ENCODE measurements at places on chromosomes 12 and 14.

GRCh38 chr12:47894068-47894467 lies 10.7 kb downstream of the VDR start:
- DNase-seq: no peak

- DNase-seq: no peak
These were observed 31.1 kb downstream of the IRF2BPL start for GRCh38 chr14:76997257-76997970.

GRCh38 chr12:50074936-50075807 lies 10.0 kb upstream of the SMARCD1 start:
- peak; percentile 87 for DNase-seq

DNA sequence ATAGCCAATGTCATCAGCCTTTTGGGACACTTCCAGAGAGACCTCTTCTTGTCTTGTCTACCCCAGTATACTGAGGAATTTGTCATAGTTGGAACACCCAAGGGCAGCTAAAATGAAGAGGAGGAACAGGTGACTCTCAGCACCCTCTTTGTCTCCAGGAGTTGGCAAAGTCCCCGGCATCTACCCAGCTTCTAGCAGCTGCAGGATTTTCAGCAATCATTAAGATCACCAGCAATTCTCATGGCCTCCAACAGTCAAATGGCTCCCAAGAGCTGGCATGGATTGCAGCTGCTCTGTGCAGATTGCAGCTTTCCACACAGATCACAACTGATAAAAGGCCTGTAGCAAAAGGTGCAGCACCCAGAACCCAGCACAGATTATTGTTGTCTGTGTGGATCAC lies 32.9 kb downstream of the RERGL start:
- no peak for DNase-seq

Measured in activated CD4-positive, alpha-beta T cell treated with anti-CD3 and anti-CD28 coated beads for 48 hours (primary cell).